Activated T-cell treated with anti-CD3 and anti-CD28 coated beads, Interleukin-2, amount 50 U/mL, for 72 hours (primary cell): ENCODE measurements at places on chromosomes 2 and 18. TPM values are rescaled to one million over a fixed set of nuclear protein-coding genes. Genes with fewer than 3 reads are reported as not detected.

Gene ACAA2
- total RNA-seq: 79.0 TPM

Gene MRO
- total RNA-seq: not detected

Gene KATNAL2
- total RNA-seq: 1.2 TPM

Gene GLI2
- total RNA-seq: not detected

Gene CD8B2
- total RNA-seq: 1.1 TPM
